ENCODE measurements at places on chromosomes 1 and 21.

- DNase-seq, result no peak
These were observed 965 bp downstream of the ABCA4 start for GRCh38 chr1:94119796-94120569.

DNA sequence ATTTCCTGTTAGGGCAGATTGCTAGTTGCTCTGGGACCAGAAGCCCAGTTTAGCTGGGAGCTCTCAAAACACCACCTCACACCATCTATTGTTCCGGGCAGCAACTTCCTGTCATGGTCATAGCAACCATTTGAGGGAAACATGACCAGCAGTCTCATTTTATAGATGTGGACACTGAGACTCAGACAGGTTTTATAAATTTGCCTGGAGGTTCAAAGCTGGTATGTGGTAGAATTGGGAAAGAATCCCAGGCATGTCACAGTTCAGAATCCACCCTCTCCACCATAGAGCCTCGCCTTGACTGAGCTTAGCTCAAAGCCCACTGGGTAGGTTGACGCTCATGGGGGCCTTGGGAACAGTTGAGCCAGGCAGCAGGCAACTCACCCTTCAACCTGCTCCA, 14.0 kb upstream of the TRIM67 start:
- DNase-seq, result no peak

DNA sequence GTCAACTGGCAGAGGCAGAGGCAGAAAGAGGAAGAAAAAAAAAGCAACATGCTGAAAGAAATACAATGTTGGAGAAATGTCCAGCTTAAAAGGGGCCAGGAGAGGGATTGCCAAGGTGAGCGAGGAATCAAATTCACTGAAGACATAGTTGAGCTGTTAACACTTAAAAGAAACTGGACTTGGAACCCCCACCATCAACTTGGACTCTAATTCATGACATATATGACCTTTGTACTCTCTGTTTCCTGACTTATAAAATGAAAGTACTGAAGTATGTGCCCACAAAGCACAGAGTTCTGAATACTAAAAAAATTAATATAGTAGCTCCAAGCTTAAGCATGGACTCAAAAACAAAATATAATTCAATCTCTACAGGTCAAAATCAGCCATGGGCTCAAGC, 16.1 kb downstream of the PRR9 start:
- DNase-seq, result no peak

- DNase-seq, result no peak
These were observed 20.3 kb upstream of the AZIN2 start for GRCh38 chr1:33060579-33061083.

DNA sequence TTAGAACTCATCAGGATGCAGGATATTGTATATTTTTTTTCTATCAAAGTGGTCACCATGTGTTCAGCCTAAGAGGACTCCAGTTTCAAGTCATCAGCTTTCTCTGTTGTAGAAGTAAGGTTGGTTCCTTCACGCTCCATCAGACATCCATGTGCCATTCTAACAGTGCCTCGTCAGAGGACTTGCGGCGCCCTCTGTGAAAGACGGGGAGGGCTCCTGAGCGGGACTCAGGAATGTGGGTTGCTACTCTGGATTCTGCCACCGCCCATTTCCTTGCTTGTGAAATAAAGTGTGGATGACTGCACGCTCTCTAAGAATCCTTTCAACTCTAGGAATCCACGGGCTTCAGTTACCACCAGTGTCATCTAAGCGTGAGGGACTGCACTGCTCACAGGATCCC, 593.5 kb downstream of the KIF26B start:
- DNase-seq, result no peak

DNA sequence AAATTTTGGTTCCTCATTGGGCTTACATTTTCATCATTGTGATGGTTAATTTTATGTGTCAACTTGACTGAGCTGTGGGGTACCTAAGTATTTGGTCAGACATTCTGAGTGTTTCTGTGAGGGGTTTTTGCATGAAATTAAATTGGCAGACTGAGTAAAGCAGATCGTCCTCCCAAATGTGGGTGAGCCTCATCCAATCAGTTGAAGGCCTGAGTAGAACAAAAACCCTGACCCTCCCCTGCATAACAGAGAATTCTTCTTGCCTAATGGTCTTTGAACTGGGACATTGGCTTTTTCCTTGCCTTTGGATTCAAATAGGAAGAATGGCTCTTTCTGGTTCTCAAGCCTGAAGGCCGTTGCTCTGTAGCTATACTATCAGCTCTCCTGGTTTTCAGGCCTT, 59.1 kb upstream of the JUN start:
- DNase-seq, result no peak

GRCh38 chr1:1141911-1142250, 26.0 kb upstream of the C1orf159 start:
- no peak for DNase-seq
